CD4-positive, alpha-beta T cell treated with Interleukin-4 for 1 hour (primary cell): ENCODE measurements at places on chromosomes 6 and 20.
A peak's percentile ranks its signal among the peaks of the same experiment; 100 is the strongest.

DNA sequence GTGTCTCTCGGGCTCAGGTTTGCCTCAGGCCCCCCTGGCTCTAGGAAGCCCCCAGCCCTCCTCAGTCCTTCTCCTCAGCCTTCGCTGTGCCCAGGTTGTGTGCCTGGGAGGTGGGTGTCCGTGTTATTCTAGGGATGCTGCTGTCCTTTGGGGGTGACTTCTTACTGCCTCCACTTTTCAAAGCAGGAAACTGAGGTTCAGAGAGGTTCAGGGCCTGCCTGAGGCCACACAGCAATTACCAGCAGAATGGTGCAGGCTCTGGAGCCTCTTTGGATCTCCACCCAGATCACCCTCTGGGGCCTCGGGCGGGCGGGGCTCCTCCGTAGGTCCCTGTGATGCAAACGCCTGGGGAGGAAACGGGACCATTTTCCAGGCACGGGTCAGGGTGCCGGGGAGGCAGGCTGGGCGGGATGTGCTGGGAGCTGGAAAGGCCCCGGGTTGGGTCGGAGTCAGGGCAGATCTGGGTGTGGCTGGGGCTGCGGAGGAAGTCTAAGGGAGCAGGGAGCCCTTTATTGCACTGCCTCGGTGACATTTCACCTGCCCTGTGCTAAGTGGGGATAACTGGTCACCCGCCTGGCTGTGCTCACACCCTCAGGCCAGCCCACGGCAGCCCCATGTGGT lies 23.2 kb downstream of the GATA5 start:
- DNase-seq: no peak

DNA sequence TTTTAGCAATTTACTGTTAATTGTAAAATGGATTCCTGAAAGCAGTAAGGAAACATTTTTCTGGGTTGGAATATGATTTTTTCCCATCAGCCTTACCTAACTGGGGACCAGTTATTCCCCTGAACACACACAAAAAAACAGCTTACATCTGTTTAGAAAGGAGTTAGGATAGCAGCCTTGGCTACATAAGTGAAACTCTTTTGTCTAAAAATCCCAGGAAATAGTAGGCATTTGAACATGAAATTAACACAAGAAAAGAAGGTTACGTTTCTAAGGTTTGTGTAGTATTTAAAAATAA lies 696.2 kb upstream of the MARCKS start:
- no peak for DNase-seq

- no peak for DNase-seq
Measured at GRCh38 chr6:157716251-157716995, 106.6 kb upstream of the SNX9 start.

- no peak for DNase-seq
Measured at GRCh38 chr6:149950423-149950822, 8.6 kb downstream of the ULBP2 start.

DNA sequence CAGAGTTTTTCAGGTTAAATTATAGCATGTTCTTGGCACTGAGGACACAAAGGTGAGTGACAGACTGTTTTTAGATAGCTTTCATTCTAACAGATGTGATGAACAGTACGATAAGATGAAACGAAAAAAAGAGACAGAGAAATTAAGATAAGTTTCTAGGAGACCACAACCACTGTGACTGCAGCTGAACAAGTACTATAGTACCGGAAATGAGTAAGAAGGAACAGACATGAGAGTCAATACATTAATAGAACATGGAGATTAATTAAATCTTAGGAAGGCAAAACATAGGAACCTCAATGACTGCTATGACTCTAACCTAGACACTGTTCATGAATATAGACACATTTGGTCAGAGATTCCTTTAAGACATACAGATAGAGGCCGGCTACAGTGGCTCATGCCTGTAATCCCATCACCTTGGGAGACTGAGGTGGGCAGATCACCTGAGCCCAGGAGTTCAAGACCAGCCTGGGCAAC lies 40.2 kb downstream of the HBS1L start:
- DNase-seq: peak; percentile 12

GRCh38 chr6:32226434-32226833 lies 2.6 kb upstream of the NOTCH4 start:
- no peak for DNase-seq

DNA sequence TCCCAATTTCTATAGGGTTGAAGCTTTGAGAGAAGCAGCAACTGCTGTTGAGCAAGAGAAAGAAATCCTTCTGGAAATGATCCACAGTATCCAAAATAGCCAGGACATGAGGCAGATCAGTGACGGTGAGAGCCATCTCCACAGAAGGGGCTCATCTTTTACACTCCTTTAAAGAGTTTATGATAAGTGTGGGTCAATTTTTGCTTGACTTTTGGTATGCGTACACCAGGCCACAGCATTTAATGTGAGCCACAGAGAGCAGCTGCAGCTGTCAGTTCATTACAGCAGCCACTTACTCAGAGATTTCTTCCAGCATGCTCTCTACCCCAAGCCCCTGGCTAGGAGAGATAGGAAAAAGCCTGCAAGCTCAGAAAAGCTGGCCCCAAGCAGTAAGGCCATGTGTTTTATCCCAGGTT lies 9.9 kb downstream of the BAG2 start:
- DNase-seq: no peak

DNA sequence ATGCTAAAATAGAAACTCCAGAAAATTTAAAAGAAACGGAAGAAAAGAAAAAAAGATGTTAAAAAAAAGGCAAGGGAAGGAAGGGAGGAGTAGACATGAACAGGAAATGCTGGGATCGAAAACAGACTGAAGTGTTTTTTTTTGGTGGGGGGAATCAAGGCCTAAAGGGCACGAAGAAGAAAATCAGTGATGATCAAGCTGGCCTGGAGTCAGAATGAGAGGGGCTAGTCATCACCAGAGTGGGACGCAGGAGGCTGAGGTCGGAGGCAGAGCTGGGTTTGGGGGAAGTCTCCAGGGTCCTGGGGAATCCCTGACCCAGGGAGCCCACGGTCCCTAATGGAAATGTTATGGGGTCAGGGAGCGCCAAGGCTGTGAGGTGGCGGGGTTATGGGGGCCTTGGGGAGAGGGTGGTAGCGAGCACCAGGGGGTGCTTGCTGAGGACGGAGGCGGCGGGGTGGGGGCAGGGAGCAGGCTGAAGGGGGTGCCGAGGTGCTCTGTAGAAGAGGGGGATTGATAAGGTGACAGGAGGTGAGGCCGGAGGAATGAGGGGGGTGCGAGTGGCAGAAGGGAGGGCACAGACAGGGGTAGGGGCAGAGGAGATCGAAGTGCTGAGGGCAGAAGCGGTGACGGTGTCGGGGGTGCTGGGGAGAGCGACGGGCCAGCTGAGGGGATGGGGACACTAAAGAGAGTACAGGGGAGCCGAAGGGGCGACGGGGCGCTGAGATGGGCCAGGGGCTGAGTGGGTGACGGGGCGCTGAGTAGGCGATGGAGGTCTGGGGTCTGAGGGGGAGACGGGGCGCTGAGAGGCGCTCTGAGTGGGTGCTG lies 684 bp downstream of the ZNFX1 start:
- no peak for DNase-seq

GRCh38 chr6:50842861-50843384 lies 24.3 kb downstream of the TFAP2B start:
- DNase-seq: no peak

GRCh38 chr6:108591040-108591816 lies 30.5 kb downstream of the FOXO3 start:
- DNase-seq: no peak

GRCh38 chr20:41135187-41135887 lies 2.0 kb upstream of the PLCG1 start:
- peak; percentile 69 for DNase-seq

DNA sequence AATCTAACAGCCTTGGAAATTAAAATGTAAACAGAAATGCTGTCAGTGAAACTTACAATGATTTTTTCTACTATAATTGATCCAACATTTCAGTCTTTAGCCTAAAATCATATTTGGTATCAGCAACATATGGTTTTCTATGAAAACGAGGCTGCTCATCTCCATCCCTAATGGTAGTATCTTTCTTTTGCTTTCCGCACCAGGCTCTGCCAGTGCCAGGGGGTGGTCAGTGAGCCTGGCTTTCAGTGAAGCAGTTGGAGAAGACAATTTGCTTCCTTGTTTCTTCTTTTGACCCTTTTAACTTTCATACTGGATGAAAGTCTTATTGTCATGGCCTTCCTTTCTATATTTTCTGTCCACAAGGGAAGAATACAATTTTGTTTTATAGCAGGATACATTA lies 258.4 kb downstream of the ARID1B start:
- no peak for DNase-seq

- no peak for DNase-seq
Measured at GRCh38 chr20:6302041-6302440, 179.2 kb upstream of the FERMT1 start.

DNA sequence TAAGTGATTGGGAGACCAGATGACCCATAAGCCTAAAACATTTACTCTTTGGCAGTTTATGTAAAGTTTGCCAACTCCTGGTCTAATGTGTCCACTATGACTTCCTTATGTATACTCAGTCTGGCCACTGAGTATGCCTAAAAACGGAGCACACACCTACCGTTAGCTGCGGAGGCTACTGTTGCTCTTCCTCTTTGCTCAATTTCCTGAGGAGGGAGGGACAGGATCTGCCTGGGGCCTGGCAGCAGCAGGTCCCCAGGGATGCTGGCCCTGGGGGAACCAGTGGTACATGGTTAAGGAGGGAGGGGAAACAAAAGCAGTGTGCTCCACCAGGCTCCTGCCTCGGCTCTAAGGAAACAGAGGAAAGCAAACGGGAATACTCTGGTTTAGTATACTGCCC lies 113.5 kb downstream of the CDYL start:
- DNase-seq: no peak

- DNase-seq: no peak
Measured at GRCh38 chr6:132161283-132161682, 210.1 kb upstream of the CCN2 start.

- no peak for DNase-seq
Measured at GRCh38 chr6:7692453-7692784, 33.5 kb upstream of the BMP6 start.

GRCh38 chr20:22682381-22682780 lies 98.0 kb upstream of the FOXA2 start:
- no peak for DNase-seq
